Left cardiac atrium (tissue), 4 donors: ENCODE measurements at places on chromosomes 1 and 21. TPM values are rescaled to one million over a fixed set of nuclear protein-coding genes. Genes with fewer than 3 reads are reported as not detected.

- DNase-seq: no peak
Measured at GRCh38 chr1:119469741-119470140, 37.3 kb upstream of the HSD3B1 start.

DNA sequence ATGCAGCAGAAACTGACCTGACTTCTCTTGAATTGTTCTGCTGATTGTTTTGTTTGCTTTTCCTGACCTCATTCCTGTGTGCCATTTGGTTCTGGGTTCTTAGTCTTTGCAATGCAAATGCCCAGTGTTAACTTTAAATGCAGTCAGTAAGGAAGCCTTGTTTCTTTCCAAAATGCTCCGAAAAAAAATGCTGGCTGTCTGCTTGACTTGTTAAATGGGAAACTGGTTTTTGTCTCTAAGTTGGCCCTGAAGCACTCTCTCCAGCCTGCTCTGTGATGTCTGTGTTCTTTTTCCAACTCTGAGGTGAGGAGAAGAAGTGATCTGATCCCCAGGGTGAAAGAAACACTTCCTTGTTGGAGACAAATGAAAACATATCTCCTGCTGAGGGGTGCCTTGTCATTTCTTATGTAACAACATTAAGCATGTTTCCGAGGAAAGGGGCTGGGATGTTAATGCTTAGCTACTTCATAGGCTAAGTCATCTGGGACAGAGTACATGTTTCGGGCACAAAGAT lies 256.3 kb upstream of the ADGRL4 start:
- no peak for DNase-seq

The ATP1A4 gene
- total RNA-seq: not detected

DNA sequence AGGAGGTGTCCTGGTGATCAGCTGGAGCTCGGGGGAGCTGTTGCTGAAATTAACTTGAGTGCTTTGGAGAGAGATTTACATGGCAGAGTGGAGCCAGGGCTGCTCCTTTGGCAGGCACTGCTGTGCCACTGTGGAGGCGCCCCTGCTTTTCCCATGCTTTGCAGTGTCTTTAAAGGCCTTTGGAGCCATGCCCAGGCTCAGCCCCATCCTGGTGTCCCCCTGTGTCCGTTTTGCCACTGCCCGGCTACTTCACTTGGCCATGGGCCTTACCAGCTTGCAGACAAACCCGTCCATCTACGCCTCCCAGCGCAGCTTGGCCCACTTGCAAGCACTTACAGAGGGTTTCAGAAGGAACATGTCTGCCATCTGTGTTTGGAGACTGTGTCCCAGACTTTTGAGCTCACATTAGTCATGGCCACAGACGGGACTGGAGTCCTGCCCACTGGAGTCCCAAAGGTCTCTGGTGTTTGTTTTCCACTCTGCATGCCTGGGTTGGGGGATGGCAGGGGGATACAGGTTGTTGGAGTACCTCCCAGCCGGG lies 18.2 kb upstream of the LAMTOR5 start:
- peak; percentile 68 for DNase-seq

The KRTAP7-1 gene
- total RNA-seq: not detected

DNA sequence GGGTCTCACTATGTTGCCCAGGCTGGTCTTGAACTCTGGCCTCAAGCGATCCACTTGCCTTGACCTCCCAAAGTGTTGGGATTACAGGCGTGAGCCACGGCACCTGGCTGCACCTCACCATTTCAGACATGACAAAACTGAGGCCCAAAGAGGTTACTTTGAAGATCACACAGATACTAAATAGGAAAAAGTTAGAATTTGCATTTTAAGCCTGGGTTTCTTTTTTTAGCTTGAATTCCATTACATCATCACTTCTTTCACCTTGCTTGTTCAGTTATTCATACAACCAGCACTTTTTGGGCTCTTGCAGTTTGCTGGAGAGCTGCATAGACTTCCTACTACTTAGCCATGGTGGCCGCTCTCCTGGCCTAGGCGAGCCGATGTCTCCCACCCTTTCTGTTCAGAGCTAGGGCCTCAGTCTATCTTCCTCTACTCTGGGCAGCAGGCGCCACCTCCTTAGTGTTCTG lies 16.3 kb upstream of the CD2 start:
- DNase-seq: no peak

DNA sequence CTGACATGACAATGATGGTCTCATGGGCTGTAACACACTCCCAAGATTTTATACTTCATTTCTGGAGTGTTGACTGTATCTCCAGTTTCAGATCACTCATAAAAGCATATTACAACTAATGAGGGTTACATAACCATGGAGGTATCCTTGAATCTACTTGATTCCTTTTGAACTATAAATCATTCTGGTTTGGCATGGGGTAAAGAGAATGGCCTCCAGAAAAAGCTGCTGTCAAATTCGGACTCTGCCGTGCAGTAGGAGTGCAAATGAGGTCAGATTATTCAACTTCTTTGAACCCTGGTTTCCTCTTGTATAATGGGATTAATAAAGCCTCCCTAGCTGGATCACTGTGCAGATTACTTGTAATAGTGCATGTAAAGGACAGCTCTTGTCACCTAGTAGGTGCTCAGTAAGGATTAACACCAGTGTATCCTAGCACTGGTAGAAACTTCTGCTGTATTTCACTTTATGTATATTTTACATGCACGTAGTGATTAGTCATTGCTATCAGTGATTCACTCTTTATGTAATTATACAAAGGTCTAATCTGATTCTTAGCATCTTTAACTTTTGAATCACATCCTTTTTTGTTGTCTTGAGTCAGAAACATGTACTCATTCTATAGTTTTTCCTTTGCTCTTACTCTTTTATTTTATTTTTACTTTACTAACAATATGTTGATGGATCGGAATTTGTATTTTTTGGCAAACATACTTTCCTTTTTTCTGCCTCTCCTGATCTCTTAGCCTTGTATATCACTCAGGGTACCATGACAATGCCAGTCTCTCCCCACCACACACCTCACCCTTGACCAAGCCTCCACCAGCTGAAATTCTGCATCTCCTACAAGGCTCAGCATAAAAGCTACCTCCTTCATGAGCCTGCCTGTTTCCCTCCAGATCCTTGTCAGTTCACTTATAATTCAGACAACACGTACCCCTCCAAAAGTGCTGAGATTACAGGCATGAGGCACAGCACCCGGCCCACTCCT lies 3.2 kb downstream of the LRRC8C start:
- no peak for DNase-seq

DNA sequence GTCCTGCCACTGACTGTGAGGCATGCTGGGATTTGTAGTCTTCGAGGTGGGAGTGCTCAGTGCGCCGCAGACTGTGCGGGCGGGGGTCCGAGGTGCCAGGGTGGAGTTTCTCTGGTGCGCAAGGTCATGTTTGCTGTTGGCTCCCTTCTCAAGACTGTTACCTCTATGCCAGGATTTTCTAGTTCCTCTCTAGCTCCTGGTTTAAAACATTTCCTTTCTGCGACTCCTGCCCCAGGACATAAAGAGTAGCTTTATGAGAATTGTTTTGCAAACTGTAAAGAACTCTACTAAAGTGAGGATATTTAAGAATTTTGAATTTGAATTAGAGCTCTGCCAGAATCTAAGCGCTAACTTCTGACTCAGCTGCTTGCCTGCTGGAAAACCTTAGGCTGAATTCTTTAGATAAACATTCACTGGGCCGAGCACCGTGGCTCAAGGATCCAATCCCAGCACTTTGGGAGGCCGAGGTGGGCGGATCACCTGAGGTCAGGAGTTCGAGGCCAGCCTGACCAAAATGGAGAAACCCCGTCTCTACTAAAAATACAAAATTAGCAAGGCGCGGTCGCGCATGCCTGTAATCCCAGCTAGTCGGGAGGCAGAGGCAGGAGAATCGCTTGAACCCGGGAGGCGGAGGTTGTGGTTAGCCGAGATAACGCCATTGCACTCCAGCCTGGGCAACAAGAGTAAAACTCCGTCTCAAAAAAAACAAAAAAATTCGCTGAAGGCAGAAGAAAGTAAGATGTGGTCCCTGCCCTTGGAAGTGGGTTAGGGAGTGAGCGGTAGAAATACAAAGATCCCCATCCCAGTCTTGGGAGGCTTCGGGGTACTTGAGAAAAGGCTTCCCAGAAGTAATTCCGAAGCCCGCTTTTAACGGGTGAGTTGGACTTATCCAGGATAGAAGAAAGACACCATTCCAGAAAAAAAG lies 992 bp upstream of the USP48 start:
- peak; percentile 37 for DNase-seq

The ORC1 gene
- 0.52 TPM for total RNA-seq

DNA sequence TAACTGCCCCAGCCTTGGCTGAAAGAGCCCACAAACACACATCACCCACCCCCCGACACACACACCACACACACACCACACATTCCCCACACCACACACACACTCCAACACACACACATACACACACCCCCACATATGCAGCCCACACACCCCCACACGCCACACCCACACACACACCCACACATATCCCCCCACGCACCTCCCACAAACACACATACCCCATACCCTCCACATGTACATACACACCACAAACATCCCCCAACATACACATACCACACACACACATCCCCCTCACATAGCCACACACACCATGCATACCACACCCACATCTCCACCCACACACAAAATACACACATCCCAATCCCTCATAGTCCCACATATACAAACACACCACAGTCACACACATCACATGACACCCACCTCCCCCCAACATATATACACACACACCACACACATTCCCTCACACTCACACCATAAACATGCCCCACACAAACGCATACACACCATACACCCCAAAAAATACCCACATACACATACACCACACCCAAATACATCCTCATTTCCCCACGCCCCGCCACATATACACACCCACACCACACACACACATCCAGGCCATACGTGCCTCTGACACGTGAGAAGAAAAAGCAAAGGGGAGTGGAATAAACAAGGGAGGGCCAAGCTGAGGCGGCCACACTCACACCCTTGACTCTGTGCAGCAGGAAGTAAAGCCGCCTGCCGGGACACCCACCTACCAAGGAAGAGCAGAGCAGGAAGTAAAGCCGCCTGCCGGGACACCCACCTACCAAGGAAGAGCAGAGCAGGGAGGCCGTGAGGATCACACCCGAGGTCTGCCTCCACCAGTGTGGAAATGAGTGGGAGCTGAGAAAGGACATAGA lies 53.7 kb downstream of the HSF2BP start:
- no peak for DNase-seq

The OR2L5 gene
- not detected for total RNA-seq

GRCh38 chr1:177897998-177898654 lies 71.7 kb downstream of the SEC16B start:
- DNase-seq: no peak

DNA sequence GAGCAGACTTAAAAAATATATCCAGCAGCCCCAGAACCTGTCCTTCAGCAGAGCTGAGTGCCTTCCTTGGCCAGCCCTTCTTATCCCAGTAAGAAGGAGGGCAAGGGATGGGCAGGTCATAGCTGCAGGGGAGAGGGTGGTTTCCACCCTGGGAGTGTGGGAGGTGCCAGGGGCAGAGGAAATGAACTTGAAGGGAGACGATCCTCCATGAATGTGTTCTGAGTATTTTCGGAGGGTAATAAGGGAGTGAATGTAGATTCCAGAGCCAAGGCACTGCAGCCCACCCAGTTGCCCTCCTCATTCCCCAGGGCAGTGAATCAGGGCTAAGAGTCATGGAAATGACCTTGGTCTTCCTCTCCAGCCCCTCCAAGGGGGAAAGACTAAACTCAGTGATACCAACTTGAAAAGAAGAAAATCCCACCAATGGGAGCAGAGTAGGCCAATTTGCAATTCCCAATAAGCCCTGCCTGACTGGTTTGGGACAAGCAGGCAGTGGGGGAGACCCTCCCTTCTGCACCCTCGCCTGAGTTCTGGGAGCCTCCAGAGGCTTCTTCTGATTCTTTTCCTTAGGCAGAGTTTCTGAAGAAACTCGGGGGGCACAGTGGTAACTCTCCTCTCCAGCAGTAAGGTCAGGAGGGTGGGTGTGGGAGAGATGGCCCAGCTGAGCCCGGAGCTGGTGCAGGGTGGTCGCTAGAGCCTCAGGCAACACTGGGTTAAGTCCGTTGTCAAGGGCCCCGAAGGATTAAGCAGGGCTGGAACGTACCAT lies 4.2 kb downstream of the MYOG start:
- DNase-seq: no peak

DNA sequence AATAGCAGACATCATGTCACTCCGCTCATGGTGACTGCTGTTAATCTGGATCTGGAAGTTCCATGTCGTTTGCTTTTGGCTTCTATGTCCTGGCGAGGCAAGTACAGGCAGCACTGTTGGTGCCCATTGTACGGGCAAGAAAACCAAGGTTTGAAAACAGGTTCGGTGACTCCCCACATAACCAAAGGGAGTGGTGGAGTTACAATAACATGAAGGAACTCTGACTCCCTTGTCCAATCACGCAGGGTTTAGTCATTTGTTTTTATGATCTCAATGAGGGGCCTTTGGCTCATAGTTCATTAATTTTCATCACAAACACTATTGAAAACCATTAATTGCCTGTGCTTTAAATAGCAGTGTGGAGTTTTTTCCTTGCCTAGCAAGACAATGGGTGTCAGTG lies 82.9 kb upstream of the SSX2IP start:
- no peak for DNase-seq

DNA sequence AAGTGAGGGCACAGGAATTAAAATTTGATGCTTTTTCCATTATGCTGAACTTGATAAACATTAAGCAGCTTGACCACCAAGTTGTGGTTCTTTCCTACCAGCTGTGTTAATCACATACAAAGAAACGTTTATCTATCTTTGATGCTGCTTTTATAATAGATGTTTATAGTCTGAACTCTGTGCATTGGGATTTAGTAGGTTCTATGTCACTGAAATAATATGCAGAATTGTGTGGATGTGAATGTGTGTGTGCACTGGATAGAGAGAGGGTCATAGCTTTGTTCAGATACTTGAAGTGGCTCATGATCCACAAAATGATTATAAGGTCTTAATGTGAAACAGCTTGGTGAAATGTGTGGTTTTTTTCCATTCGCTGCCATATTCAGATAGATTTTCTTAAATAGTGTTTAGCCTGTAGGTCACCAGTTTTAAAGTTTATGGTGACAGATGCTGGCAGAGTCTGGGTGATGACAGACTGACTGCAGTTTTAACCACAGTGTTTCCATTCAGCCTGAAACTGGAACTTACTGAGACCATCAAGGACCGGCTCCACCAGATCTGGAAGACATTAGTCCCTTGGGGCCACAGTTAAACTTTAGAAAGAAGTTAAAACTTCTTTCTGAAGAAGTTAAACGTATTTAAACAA lies 10.2 kb downstream of the DDI2 start:
- no peak for DNase-seq

- no peak for DNase-seq
Measured at GRCh38 chr1:172536256-172536655, 3.3 kb downstream of the SUCO start.
